ENCODE measurements at places on chromosomes 11 and 22.

DNA sequence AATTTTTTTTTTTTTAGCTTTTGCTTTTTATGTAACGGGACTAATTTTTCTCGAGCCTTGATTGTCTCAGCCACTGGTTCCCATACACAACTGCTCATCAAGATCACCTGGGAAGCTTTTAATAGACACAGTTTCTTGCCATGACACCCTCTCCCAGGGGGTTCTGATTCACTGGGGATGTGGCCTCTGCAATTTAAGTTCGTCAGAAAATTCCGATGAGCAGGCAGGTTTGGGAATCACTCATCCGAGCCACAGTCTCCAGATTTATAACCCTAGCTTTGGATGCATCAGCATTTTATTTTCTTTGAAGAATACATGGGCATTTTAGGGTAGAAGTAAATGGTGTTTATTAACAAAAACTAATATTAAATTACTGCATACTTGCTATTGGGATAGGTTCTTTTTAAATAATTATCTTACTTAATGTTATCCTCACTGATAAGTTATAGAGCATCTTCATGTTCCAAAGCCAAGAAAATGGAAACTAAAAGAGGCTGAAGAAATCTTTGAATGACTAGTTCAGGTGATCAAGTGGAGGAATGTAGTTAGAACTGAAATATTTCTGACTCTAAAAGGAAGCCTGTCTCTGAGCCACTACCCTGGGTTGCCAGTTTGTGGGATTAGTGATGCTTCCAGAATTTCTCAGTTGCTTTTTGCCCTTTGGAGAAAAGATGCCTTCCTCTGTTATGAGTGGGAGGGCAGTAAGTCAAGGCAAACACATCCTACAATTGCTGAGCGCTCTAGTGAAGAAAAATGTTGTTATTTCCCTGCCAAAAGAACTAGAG lies 319.0 kb downstream of the DDX10 start:
- DNase-seq: no peak

- no peak for DNase-seq
Observed at GRCh38 chr11:125935056-125935455, 10.8 kb upstream of the VSIG10L2 start.

- peak; percentile 95 for DNase-seq
Observed at GRCh38 chr22:24482575-24482974, 12.6 kb upstream of the UPB1 start.

DNA sequence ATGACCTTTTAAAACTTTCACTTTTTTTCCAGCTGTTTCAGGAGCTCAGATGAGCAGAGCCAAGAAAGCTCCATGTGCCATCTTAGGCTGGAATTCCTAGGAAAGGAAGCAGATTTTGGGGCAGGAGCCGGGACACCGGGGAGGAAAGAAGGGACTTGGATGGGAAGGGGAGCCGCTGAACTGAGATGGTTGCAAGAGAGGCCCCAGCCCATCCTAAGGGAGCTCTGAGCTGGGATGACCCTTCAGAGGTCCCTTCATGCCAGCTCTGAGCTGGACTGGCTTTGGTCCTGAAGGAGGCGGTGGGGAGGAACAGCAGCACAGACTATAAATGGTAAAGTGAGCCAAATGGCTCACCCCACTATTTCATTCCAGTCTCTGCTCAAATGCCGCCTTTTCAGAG lies 55.2 kb upstream of the SLC22A12 start:
- DNase-seq: no peak

GRCh38 chr22:28027453-28028448 lies 108.7 kb upstream of the PITPNB start:
- DNase-seq: no peak

- DNase-seq: no peak
Observed at GRCh38 chr22:24099666-24100065, 81.6 kb upstream of the SUSD2 start.

GRCh38 chr22:37496651-37497050 lies 10.5 kb upstream of the MFNG start:
- DNase-seq: no peak

GRCh38 chr11:9203691-9204311 lies 61.3 kb downstream of the DENND5A start:
- no peak for DNase-seq

- DNase-seq: no peak
Observed at GRCh38 chr22:17970201-17970708, 54.1 kb downstream of the MICAL3 start.

- DNase-seq: no peak
Observed at GRCh38 chr11:40104941-40105550, 1354.4 kb downstream of the LRRC4C start.

DNA sequence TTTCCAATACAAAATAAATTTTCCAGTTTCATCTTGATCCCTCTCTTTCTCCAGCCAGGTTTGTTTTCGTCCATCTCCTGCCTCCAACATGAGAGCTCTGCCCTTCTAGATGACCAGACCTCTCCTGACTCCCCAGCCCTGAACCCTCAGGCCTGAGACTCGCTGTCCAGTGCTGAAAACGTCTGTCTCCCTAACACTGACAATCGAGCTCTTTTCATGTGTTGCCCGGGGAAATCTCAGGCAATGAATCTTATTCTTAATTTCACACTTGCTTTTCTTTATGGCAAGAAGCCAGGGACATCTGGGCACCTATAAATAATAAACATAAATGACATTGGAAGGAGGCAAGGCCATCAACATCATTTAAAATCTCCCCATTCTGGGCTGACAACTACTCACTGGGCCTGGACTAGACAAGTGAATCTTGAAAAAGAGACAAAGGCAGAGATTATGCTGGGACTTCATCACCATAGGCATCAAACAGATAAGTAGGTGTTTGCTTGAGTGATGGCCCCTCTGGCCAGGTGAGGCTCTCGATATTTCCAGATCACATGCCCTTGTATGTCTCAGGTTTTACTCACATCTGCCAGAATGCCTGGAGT lies 274.5 kb upstream of the B3GAT1 start:
- DNase-seq: no peak

GRCh38 chr11:63179432-63180041 lies 35.5 kb upstream of the SLC22A24 start:
- no peak for DNase-seq

DNA sequence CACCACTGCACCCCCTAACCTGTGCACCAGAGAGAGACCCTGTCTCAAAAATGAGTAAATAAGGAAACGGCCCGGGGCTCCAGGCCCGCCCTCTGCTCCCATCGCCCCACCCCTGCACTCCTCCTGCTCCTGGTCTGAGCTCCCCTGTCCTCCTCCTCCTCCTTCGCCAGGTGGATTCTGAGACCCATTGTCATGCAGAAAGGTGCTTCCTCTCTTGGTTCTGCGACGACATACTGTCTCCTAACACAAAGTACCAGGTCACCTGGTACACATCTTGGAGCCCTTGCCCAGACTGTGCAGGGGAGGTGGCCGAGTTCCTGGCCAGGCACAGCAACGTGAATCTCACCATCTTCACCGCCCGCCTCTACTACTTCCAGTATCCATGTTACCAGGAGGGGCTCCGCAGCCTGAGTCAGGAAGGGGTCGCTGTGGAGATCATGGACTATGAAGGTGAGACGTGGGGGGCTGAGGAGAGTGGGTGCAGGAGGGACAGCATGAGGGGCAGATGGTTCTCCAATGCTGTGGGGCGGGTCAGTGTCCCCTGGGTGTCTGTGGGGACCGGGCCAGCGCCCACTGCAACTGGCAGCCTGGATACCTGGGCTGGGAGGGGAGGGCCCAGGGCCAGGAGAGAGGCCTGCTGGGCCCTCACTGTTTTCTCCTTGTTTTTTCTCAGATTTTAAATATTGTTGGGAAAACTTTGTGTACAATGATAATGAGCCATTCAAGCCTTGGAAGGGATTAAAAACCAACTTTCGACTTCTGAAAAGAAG lies 3.1 kb upstream of the APOBEC3D start:
- DNase-seq: no peak

- no peak for DNase-seq
Observed at GRCh38 chr11:28232649-28233048, 124.5 kb downstream of the METTL15 start.

GRCh38 chr11:56883371-56883987 lies 105.2 kb upstream of the OR5AK2 start:
- no peak for DNase-seq

DNA sequence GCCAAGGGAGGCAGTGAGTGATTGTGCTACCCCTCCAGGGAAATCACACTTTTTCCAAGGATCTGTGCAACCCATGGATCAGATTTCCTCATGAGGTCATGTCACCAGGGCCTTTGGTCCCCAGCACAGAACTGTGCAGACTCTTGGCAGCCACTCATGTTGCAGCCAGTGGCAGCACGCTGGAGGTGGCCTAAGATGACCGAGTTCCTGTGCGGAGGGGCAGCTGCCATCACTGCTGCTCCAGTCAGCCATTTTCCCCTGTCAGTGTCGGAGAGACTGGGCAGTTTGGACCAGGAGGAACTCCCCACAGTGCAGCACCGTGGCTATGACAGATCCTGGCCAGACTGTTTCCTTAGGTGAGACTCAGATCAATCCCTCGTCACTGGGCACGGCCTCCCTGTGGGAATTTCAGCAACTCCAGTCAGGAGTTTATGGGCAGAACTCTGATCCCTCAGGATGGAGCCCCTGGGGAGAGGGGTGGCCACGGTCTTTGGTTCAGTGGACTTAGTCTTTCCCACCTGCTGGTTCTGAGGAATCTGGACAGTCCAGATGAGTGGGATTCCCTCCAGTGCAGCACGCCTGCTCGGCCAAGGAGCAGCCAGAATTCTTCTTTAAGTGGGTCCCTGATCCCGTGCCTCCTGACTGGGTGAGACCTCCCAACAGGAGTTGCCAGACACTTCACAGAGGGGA lies 194.6 kb upstream of the CARD18 start:
- no peak for DNase-seq

DNA sequence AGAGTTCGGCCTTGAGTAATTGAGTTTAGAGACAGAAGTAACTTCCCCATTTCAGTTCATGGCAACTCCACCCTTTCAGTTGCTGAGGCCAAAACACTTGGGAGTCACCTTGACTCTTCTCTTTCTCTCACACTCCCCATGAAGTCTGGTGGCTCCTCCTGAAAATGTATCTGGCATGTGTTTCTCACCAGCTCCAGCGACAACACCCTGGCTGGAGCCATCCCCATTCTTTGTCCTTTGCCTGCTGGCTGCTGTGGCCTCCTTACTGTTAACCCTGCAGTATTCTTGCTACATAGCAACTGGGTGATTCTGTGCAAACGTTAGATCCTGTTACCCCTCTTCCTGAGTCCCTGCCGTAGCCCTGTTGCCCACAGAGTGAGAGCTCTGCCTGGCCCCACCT lies 23.8 kb downstream of the SLC6A5 start:
- no peak for DNase-seq

DNA sequence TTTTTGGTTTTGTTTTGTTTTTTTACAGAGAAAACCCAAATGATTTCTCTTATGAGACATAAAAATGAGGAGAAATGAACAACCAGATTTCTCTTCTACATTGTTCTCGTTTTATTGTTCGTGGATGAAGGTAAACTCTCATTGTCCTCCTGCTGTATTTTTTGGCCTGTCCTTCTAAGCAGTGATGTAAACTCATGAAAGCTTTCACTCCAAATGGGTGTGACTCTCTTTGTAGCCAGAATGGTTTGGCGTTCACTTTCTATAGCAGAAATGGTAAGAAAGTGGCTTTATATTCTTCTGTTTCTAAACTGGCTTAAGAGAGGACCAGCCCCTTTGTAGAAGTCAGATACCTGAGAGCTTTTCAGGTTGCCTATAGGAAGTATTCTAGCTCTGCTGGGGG lies 15.5 kb upstream of the BMAL1 start:
- no peak for DNase-seq

DNA sequence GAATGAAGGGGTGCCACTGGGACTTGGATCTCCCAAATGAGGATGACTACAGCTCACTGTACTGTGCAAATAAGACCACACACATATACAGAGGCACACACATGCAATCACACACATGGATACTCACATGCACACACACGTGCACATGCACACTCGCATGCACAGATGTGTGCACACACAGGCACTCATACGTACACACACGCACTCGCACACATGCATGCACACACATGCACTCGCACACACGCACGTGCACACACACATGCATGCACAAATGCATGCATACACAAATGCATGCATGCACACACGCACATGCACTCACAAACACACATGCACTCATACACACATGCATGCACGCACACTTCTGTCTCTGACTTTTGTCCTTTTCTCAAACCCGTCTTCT lies 36.0 kb downstream of the TECTA start:
- no peak for DNase-seq

DNA sequence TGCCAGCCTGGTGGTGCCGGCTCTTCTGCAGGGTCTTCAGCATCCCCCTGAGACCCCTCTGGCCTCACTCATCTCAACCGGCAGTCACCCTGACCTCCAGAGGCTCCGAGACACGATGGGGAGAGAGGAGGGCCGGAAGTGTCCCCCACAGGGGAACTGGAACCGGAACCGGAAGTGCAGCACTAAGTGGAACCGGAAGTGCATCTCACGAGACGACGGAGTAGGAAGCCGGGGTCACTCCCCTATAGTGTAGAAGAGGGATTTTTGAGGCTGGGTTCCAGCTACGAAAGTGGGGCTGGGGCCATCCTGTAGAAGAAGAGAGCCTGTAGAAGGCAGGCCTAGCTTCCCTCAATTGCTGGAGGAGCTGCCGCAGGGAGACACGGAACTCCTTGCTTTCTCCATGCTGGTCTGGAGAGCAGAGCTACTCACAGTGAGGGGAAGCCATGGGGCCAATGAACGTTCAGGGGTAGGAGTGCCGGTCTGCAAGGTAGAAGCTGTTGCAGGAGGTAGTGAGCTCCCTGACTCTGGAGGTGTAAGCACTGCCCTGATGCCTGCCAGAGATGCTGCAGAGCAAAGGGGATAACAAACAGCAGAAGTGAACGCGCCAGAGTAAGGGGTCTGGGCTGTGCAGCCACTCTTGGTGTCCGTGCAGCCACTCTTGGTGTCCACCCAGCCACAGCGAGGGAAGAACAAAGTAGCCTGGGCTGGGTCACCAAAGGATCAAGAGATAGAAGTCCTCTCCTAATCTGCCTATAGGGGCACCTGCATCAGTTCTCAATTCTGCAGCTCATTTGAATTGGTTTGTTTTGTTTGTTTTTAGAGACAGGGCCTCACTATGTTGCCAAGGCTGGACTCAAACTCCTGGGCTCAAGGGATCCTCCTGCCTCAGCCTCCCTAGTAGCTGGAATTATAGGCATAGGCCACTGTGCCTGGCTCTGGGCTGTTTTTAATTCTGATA lies 21.9 kb downstream of the SCUBE1 start:
- peak; percentile 10 for DNase-seq

DNA sequence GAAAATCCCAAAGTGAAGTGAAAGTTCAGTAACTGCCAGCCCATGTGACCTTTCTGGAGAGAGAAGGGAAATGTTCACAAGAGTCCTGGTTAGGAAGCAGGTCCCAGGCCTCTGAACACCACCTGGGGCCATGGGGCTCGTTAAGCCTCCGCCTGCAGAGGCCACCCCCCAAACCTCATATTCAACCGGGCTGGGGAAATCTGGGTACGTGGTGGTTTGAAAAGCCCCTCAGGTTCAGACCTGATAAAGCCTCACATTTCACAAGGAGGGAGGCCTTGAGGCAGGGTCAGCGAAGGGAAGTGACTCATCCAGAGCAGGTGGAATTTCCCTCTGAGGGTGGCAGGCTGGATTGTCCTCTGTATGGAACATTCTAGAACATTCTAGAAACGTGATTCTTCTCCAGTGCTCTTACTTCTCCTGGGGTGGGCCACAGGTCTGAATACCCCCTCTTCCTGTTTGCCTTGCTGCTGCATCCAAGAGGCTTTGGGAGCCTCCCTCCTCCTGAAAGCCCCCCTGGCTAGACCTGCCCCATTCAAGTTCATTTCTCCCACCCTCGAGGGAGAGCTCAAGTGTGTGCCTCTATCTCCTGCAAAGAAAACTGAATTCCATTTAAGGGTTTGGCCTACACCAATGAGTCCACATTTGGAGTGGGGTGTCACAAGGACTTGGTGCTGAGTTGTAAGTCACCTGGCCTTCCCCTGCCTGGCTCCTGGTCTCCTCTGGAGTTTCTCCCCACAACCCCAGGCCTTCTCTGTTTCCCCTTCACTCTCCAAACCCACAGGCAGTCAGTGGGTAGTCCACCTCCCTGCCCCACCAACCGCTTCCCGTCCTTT lies 6.3 kb downstream of the FXYD2 start:
- DNase-seq: peak; percentile 88

All from inflammatory macrophage treated with lipopolysaccharide for 4 hours (primary cell).